Stimulated activated CD4-positive, alpha-beta T cell treated with anti-CD3 and anti-CD28 coated beads, Interleukin-12 subunit alpha, Interleukin-12 subunit beta, amount 100 ng/mL, for 48 hours (primary cell): ENCODE measurements at places on chromosomes 16 and 17.

DNA sequence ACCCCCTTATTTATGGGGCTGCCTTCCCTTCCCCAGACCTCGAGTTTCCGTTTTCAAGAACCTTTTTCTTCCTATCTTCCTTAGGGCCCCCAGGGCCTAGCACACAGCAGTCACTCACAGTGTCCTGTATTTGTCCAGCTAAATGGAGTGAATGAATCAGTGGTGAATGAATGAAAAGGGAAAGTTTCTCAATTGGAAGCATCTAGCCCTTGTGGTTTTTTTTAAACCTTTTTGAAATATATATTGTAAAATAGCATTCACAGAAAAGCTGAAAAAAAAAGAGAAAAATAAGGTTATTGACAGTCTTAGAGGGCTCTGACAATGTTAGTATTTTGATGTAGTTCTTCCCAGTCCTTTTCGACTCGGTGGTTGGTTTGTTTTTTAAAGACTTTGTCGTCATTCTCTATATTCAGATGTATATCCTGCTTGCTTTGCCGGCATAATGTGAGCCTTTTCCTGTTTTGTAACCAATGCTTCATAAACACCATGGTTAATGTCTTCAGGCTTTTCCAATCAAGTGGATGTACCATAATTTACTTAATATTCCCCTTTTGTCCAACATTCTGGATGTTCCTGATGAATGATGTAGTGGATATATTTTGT is 45.3 kb downstream of the RAI1 start:
- DNase-seq: no peak

GRCh38 chr16:29237971-29238370 is 168.5 kb downstream of the NPIPB11 start:
- DNase-seq: no peak

DNA sequence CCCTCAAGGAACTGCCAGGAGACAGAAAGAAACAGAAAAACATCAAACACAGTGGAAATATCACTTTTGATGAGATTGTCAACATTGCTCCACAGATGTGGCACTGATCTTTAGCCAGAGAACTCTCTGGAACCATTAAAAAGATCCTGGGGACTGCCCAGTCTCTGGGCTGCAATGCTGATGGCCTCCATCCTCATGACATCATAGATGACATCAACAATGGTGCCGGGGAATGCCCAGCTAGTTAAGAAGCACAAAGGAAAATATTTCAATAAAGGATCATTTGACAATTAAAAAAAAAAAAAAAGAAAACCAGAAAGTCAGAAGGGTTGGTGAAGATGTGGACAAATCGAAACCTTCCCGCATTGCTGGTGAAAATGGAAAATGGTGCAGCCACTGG is 14.9 kb upstream of the CHMP6 start:
- no peak for DNase-seq

GRCh38 chr16:50153596-50154419 is 702 bp downstream of the TENT4B start:
- no peak for DNase-seq

GRCh38 chr16:23863511-23864422 is 28.0 kb downstream of the PRKCB start:
- no peak for DNase-seq

DNA sequence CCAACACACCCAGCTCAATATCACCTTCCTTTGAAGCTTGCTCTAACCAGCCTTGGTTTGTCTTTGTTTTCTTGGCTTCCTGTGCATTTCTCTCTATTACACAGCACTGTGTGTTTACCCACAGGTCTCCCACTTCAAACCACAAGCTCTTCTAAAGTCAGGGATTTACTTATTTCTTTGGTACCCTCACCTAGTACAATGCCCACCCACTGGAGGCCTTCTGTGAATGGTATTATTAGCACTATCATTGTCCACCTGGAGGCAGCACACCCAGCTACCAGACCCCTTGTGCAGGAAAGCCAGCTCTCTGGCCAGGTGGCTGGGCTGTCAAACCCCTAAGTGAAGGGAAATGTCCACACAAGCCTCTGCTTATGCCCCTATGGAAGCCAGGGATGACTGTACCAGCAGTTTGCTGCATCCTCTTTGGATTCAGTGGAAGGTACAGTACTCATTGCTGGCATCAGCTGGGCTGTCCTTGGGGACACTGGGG is 9.4 kb upstream of the TOP2A start:
- DNase-seq: no peak

GRCh38 chr16:90042946-90043514 is 23.8 kb upstream of the DBNDD1 start:
- DNase-seq: no peak

- DNase-seq: no peak
Measured at GRCh38 chr17:17381446-17382064, 78.4 kb downstream of the NT5M start.

DNA sequence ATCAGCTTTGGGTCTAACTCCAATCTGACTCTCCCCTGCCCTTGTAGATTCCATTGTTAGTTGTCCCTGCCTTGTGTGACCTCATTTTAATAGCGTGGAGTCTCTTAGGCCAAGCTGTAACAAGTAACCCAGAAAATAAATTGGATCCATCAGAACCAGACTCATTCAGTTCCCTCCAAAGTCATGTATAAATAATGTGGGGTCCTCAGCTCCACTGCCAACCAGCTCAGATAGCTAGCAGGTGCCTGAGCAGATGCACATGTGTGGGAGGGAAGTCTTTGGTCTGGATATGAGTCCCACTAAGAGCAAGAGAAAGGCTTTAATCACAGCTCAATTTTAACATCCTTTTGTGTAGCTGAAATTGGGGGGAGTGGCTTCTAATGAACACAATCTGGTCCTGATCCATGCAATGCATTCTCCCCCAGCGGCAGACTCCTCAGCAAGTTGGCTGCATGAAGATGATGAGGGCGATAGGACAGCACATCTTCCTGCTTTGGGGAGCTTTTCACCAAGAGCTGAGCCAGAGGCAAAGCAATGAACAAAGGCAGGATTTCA is 151.6 kb downstream of the ABCC12 start:
- no peak for DNase-seq

- DNase-seq: no peak
Measured at GRCh38 chr17:56451629-56452028, 141.9 kb upstream of the NOG start.

GRCh38 chr16:79093554-79093967 is 507.0 kb downstream of the MAF start:
- DNase-seq: no peak

DNA sequence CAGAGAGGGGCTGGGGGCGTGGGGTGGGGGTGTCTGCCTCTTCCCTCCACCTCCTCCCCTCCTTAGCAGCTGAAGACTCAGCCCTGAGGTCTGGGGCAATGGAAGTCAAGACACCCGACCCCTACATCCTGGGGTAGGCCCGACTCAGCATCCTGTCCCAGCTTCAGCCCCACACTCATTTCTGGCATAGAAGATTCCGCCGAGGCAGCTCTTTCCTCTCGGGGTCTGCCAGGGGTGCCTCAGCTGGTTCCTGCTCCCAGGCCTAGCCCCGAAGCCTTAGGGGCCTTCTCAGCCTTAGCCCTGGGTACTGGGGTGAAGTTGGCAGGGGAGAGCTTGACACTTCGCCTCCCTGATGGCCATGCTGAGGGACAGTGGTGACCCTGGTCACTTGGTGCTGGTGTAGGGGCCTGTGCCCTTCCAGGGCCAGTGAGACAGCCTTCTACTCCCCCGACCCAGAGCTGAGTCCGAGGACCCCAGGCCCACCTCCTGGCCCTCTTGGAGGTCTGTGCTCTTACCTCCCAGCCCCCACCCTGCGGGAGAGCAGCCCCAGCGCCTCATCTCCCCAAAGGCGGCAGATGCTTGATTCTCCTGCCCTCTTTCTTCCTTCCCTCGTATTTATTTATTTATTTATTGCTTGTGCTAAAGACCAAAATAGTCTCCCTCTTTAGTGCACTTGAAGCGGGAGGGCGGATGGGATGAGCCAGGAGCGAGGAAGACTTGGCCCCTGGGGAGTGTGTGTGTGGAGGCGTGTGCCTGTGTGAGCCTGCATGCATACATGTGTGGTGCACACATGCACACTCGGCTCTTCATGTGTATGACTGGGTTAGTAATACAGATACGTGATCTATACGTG is 42.5 kb downstream of the KCNJ12 start:
- no peak for DNase-seq

GRCh38 chr17:7549401-7550055 is 670 bp downstream of the TNFSF12 start:
- DNase-seq: no peak

DNA sequence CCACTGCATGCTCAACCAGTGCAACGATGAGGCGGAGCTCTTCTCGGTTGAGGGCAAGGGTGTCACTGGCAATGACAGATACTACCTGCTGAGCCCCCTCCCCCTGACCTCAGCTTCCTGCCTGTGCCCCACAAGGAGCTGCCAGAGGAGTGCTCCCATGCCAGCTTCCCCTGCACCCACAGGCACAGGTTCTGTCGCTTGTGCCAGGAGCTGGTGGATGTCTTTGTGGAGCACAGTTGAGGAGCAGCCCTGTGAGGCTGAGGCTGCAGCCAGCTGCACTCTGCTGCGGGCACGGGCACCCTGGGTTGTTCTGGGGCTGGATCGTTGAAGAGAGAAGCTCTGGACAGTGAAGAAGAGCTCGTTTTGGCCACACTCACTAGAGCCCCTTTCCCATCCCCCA is 165.3 kb upstream of the ZNF267 start:
- DNase-seq: no peak

DNA sequence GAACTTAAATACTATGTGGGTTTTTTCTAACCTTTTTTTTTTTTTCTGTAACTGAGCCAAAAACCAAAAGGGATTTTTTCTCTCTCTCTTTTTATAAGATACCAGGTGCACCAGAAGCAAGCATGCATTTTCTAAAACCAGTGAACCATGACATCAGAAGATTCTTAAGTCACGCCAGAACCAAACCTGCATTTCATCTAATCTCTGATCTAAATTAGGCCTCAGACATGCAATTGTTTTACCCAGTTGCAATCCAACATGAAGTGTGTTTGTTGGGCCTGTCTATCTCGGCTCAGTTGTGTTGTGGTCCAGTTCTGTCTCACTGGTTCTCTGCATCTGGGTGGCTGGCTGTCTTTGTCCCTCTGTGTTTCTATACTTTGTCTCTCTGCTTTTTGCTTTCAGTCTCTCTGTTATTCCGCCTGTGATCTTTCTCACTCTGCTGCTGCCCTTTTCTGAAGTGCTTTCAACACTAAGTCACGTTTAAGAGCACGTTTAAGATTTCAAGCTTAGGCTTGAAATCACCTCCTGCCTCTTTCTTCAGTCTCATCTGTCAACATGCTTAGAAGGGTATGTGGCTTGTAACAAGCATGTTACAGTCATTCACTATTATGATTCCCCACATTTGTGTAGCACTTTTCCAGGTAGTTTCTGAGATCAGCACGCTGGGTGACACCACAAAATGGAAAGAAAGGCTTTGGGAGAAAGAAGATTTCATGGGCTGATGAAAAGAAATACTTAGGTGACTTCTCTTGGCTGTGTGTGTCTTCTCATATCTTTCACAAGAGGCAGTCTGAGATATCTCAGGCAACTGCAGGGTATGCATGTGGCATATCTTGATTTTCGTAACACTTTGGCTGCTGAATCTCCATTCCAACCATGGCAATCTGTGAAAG is 488.9 kb downstream of the SHISA9 start:
- DNase-seq: no peak

- DNase-seq: no peak
Measured at GRCh38 chr17:27247071-27247957, 46.6 kb upstream of the WSB1 start.

- DNase-seq: no peak
Measured at GRCh38 chr17:42681976-42682721, at the start of gene CNTNAP1. TSS of gene CNTNAP1 (plus strand) at chr17:42682531. CDS start at chr17:42682830, 299 bp downstream.

DNA sequence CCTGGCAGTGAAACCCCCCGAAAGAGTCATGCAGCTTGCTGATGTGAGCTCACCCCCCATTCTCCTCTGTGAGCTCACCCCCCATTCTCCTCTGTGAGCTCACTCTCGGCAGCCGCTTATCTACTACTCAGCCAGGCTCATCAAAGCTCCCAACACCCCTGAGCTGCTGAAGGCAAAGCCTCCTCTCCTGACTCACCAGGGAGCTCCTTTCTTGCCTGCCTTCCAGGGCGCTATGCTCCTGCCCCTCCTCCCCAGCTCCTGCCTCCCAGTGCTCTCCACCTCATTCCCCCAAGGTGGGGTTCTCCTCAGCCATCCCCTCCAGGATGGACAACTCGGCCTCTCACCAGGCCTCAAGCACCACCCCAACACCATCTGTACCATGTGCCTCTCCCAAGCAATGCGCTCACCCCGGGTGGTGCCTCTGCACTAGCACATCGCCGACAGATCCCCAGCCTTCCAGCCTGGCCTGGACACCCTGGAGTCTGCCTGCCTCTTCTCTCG is 27.7 kb upstream of the FAAP100 start:
- no peak for DNase-seq

GRCh38 chr17:42850954-42851353 is at the start of gene AOC3:
TSS of gene AOC3 (plus strand) at chr17:42851199. CDS start at chr17:42851344, 145 bp downstream.
- DNase-seq: no peak

- DNase-seq: peak; percentile 16
Measured at GRCh38 chr17:19867079-19867328, 732 bp downstream of the ULK2 start.

DNA sequence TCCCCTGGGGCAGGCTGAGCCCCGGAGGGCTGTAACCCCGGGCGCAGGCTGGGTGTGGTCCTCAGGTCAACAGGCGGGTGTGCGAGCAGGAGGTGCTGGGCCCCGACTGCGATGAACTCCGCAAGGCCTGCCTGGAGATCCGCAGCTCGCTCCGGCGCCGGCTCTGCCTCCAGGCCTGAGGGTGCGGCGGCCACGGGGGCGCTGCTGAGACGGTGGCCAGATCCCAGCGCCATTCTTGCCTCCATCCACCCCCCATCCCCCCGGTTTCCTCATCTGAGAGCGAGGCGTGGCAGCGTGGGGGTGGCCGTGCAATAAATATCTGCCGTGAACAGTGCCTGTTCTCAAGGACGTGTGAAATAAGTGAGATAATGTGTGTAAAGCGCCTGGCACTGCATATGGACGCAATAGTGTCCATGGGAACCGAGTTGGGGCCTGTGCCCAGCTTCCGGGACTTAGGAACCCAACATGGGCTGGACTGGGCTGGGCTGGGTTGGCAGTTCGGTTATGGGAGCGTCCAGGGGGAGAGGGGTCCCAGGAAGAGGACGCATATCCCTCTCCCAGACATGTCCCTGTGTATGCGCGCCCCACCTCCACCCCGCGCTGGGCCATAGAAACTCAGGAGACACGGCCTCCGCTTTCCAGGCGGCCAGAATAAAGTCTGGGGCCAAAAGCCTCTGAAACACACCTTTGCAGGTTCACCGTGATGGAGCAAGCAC is 15.0 kb downstream of the ZNF213 start:
- no peak for DNase-seq

- no peak for DNase-seq
Measured at GRCh38 chr16:79067600-79067999, 532.9 kb downstream of the MAF start.

- no peak for DNase-seq
Measured at GRCh38 chr17:28675980-28676379, 14.0 kb downstream of the SUPT6H start.
